Pericardium fibroblast (primary cell): ENCODE measurements at places on chromosomes 3 and 15. TPM values are rescaled to one million over a fixed set of nuclear protein-coding genes. Genes with fewer than 3 reads are reported as not detected.

Gene GPR27
- not detected in 2 replicates for total RNA-seq

Gene MED12L
- total RNA-seq, result 0.12 and 0.26 TPM in 2 replicates

Gene FAM81A
- 0.12 TPM in 1 of 2 replicates, not detected in the other for total RNA-seq

Gene FSTL1
- 1,426 and 1,923 TPM in 2 replicates for total RNA-seq

Gene AADACL2
- not detected in 2 replicates for total RNA-seq

Gene HTR3E
- not detected in 2 replicates for total RNA-seq

Gene SECISBP2L
- 14.9 and 16.6 TPM in 2 replicates for total RNA-seq

Gene RARB
- 3.4 and 7.7 TPM in 2 replicates for total RNA-seq

Gene SPSB4
- total RNA-seq, result not detected in 2 replicates

Gene SKOR1
- under 0.01 and 0.17 TPM in 2 replicates for total RNA-seq

Gene GRAMD2A
- total RNA-seq, result 0.12 and 0.26 TPM in 2 replicates
